ENCODE measurements at places on chromosomes 12 and 14.

- peak; percentile 48 for DNase-seq
Observed at GRCh38 chr12:89393551-89394121, 41.3 kb upstream of the DUSP6 start.

DNA sequence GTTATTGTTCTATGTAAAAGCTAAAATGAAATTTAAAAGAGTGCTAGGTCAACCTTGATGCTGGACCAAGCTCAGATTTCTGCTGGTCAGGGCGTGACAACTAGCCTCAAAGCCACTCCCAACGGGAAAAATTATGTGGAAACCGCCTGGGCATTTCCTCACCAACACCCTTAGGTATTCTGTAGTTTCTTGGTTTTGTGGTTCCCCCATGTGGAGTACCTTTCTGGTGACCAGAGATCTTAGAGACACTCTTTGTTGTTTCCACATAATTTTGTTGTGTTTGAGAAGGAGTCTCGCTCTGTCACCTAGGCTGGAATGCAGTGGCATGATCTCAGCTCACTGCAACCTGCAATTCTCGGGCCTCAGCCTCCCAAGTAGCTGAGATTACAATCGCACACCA lies 119.9 kb downstream of the DENND5B start:
- DNase-seq, result no peak

DNA sequence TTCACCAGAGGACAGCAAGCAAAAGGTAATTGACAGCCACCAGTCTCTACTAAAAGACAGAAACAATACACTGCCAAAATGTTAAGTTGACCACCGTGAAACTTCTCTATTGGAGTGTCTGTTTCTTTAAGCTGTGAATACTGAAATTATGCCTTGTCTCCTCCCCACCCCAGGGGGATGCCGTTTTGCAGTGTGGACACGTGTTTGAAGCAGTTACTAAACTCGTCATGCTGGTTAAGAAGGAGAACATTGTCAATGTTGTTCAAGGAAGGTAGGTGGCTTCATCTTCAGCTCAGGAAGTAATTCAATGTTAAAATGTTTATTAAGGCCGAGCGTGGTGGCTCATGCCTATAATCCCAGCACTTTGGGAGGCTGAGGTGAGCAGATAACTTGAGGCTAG lies 32.8 kb downstream of the KCTD10 start:
- no peak for DNase-seq

- no peak for DNase-seq
Observed at GRCh38 chr12:1776170-1776921, 44.0 kb upstream of the LRTM2 start.

DNA sequence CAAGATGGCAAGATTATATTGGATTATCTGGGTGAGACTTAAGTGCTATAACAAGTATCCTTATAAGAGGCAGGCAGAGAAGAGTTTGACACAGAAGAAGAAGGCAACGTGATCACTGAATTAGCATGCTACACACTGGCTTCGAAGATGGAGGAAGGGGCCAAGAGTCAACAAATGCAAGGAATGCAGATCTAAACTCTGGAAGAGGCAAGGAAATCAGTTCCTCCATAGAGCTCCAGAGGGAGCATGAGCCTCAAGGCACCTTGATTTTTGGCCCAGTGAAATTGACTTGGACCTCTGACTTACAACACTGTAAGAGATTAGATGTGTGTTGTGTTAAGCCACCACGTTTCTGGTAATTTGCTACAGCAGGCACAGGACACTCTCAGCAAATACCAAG lies 536.4 kb upstream of the SEL1L start:
- no peak for DNase-seq

DNA sequence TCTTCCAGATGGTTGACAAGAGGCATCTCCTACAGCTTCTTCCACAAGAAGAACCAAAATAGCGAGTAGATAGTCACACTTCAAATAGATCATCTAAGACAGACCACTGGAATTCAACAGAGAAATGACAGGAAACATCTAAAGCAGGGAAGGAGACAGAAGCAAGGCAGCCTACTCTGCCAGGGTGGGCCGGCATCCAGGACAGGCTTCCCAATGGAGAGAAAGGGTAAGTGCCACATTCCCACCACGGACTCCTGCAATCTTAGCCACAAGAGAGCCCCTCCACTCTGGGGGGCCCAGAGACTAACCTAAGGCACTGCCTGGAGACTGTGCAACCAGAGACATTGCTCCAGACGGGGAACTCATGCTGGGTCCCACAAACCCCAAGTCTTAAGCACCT lies 154.5 kb downstream of the NDUFA12 start:
- DNase-seq, result no peak

DNA sequence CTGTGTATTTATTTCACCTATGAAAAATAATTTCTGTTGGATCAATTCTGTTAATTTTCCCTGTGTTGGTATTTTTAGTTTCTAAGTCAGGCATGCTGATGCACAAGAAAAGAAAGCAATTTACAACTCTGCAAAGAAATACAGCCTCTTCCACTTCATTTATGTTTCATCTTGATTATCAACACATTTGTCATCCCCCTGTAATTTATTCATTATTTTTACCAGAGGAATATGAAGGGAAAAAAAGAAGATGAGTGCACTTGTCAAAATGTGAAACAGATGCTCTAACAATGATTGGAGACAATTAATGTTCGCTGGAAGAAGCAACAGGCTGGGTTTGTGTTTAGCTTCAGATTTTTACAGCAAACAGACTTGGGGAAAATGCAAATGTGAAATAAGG lies 958.5 kb upstream of the SEL1L start:
- no peak for DNase-seq

GRCh38 chr12:5073853-5074252 lies 30.2 kb downstream of the KCNA5 start:
- no peak for DNase-seq

- no peak for DNase-seq
Observed at GRCh38 chr14:43244142-43244625, 1262.9 kb downstream of the FSCB start.

DNA sequence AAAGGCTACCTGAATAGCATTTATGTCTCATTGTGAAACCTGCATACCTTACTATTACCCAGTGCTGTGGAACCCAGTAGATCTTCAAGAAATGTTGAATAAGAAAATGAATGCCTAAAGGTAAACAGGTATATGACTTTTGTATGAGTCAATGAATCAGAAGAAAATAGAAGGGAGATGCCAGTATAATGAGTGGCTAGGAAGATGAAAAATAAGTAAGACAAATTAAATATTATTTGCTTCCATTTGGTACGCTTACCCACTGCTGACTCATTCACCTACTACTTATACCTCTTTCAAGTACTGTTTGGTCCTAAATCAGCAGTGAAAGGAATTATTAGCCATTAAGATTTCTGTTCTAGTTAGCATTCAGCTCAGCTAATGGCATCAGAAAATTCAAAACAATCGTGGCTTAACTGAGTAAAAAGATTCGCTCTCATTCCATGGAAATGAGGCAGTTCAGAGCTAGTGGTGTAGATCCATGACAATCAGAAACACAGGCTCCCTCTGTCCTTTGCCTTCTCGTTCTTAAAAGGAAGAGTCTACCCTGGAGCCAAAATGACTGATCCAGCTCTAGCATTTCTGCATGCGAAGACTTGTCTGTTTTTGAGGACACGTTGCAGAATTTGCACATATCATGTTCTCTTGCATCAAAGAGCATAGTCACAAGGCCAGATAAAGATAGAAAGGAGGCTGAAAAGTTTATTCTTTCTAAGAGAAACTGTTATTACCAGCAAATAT lies 705.8 kb upstream of the USP15 start:
- DNase-seq, result no peak

GRCh38 chr14:75832621-75833297 lies 149.0 kb downstream of the TGFB3 start:
- no peak for DNase-seq

- DNase-seq, result peak; percentile 87
Observed at GRCh38 chr12:64796205-64796845, 28.1 kb upstream of the TBC1D30 start.

GRCh38 chr12:47004634-47005033 lies 74.8 kb upstream of the PCED1B start:
- no peak for DNase-seq

DNA sequence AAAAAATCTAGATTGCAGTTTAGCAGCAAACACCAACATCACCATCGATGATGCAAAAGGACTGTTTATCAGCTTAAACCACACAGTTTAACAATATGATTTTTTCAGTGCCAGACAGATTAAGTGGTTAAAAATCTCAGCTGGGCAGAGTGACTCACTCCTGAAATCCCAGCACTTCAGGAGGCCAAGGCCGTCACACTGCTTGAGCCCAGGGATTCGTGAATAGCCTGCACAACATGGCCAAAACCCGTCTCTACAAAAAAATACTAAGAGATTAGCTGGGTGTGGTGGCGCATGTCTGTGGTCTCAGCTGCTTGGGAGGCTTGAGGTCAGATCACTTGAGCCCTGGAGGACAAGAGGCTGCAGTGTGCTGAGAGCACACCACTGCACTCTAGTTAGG lies 8.9 kb downstream of the RSRC2 start:
- DNase-seq, result no peak

DNA sequence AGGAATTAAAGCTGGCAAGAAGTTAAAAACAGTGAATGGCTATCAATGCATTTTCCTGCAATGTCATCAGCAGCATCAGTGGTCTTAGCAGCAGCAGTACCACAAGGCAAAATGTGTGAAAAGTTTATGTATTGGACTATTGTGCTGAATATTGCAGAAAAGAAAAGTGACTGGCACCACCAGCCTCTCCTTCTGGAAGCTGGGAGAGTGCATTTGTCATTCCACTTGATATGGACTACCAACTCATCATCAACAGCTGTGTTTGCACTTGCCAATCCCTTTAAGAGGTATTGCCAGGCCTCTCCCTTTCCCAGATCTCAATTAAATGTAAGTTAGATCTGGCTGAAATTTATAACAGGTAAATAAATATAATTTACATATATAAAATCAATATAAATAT lies 151.0 kb upstream of the GZMB start:
- DNase-seq, result no peak

DNA sequence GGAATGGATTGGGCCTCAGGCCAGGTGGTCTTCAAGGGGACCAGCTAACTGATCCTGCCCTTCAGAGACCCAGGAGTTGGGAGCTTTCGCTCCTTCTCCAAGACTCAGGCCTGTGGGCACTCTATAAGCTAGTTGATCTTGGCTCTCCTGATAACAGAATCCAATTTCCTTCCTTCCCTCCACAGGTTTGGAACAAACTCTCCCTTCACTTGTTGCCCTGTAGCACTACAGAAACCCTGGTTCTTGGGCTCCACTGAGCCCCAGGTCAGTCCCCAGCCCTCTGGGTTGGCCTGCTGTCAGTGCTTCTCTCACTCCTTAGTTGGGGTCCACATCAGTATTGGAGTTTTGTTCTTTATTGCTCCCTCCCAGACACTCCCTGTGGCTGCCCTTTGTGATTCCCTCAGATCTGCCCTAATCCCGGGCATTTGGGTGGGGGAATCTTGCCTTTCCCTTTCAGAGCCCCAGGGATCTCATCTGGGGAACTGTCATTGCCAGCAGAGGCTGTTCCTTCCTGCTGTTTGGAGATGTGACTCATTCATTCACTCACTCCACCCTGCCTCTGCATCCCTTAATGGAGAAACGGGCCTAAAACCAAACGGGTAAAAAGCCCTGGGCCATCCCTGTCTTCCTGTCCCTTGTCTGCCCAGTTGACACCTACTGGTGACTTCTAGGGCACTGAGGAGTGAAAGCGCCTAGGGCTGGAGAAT lies 4.4 kb upstream of the GPD1 start:
- no peak for DNase-seq

- no peak for DNase-seq
Observed at GRCh38 chr14:71454513-71455332, 477.5 kb upstream of the RGS6 start.

GRCh38 chr12:132006056-132006680 lies 56.4 kb downstream of the EP400 start:
- no peak for DNase-seq

- no peak for DNase-seq
Observed at GRCh38 chr12:1640328-1641234, 11.6 kb downstream of the WNT5B start.
